NCI-H524 treated with DMSO at 0.1 percent for 48 hours (cell line): ENCODE measurements at places on chromosomes 3 and 15.

GRCh38 chr3:41601404-41601987 is 360.4 kb downstream of the ULK4 start:
- no peak for DNase-seq

- no peak for DNase-seq
Measured at GRCh38 chr15:77505556-77505955, 84.9 kb downstream of the HMG20A start.

DNA sequence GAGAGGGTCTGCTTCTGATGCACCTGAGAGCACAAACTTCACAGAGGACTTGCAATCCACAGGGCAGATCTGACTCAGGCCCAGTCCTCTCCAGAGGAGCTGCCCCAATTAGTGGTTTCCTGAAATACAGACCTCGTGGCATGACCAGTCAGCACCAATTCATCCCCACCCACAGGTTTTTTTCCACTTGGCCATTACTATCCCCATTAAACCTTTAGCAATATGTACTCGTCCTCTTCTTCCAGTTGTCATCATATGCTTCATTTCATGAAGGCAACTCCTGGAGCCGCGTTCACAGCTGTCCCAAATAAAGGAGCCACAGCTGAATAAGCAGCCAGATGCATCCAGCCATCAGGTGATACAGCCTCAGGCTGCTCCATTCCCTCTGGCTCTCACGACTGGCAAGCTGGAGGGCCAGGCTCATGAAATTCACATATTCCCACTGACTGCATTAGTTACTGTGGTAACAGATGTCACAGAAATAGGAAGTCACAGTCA is 163.1 kb downstream of the FMN1 start:
- no peak for DNase-seq

GRCh38 chr15:61421470-61421869 is 192.4 kb upstream of the RORA start:
- DNase-seq: no peak

DNA sequence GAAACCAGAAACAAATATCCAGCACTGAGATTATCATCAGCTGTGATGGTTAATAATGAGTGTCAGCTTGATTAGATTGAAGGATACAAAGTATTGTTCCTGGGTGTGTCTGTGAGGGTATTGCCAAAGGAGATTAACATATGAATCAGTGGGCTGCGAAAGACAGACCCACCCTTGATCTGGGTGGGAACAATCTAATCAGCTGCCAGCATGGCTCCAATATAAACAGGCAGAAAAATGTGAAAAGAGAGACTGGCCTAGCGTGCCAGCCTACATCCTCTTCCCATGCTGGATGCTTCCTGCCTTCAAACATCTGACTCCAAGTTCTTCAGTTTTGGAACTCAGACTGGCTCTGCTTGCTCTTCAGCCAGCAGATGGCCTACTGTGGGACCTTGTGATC is 869.5 kb downstream of the SI start:
- no peak for DNase-seq

DNA sequence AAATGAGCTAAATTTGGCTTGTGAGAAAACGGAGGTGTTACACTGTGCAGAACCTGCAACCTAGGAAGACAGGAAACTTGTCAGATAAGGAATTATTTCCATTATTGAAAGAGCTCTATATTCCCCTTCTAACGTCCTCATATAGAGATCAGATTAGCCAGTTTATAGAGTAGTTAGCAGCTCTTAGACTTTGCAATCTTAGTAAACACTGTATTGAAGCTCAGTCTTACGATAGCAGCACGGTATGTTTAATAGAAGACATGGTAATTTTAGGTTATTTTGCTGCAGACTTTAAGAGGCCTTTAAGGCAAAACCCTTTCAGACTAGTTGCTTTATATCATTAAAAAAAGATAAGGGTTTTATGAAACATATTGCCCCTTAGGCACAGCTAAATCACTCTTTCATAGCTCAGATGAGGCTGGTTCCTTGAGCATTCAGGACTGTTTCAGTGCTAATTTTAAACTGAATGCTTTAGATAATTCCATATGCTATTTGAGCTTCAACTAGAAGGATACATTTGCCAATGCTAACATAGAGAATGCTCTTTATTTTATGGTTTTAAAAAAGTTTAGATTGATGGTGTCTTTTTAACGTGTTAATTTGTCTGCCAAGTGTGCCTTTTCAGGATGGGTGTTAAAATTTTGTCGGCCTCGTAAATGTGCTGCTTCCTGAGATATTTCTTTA is 234.3 kb downstream of the PYDC2 start:
- no peak for DNase-seq

DNA sequence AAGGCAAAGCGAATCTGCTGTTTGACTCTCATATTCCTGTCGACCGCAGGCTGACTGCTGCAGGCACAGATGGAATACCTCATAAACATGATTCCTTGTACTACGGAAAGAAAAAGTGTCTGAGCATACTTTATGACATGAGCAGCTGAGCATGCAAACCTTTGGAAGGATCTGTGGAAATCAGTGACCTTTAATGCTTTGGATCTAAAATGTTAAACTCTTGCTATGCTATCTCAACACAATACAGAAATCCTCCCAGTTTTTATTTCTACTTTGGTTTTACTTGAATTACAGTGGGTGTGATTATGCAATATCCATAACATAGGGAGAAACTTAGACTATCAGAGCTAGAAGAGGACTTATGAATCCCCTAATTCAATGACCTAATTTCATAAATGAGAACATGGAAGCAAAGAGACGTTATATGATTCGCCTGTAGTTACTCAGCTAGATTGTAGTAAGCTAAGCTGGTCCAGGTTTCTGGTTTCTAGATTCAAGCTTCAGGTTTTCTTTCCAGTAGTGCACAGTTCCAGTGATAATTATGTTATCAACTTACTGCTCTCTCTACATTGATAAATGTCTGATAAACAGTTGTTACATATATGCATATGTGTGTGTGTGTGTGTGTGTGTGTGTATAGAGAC is 127.6 kb upstream of the GBE1 start:
- no peak for DNase-seq

DNA sequence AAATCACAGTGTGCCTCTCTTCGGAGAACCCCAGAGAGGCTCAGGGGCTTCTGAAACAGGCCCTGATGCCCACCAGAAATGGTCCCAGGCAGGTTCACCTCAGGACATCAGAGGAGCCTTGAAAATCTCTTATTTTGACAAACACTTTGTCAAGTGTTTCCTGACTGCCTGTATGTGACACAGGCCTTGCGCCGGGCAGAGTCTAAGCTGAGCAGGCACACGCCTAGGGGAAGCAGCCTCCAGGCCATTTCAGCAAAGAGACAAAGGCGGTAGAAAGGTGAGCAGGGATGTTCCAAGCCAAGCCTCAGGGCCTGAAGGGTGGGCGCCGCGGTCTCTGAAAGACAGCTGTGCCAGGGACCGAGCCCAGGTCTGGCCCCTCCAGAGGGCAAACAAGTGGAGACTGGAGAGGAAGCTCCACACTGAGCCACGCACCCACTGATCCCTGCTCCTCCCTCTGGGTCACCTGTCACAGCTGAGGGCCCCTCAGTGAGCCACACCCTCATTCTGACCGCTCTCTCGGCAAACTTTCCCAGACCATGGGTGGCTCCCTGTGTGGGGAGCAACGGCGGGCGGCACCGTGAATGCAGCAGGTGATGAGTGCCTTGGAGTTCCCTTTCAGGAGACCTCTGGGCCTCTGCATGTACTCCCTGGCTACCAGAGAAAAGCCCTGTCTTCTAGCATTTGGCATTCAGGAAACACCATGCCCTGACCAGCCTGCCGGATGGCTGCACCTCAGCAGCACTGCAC is 136.1 kb downstream of the ADAMTS17 start:
- DNase-seq: no peak

DNA sequence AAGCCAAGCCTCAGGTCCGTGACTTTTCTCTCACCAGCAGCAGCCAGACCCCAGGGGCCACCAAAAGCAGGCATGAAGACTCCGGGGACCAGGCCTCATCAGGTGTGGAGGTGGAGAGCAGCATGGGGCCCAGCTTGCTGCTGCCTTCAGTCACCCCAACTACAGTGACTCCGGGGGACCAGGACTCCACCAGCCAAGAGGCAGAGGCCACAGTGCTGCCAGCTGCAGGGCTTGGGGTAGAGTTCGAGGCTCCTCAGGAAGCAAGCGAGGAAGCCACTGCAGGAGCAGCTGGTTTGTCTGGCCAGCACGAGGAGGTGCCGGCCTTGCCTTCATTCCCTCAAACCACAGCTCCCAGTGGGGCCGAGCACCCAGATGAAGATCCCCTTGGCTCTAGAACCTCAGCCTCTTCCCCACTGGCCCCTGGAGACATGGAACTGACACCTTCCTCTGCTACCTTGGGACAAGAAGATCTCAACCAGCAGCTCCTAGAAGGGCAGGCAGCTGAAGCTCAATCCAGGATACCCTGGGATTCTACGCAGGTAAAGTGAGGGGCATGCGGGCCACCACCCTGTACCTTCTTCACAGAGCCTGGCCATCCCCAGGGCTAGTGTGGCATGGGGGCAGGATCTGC is 12.0 kb upstream of the ABTB1 start:
- DNase-seq: no peak

DNA sequence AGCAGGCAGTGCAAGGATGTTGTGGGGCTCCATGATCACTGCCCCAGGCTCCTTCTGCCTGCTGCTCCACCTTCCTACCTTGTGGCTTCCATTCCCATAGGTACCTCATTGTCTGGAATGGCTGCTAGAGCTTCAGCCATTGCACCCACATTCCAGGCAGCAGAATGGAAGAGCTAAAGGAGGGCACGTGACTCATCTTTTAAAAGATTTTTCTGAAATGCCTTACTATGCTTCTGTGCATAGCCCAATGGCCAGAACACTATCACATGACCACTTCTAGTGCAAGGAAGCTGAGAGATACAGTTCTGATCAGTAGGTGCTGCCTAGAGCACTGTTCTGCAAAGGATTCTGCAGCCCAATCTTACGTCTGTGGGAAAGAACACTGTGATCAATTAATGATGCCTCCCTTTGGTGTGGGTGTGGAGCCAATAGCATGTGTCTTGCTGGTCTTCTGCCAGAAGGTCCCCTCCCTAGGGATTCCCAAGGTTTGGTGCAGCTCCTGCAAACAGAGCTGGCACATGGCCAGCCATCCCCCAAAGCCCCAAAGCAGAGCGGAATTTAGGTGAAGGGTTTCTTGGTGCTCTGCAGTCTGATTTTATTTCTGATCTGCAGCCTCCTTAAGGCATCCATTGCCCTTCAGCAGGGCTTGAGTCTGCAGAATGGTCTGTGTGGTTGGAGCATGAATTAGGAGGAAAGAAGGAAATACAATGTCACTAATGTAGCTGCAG is 34.4 kb downstream of the SPSB4 start:
- no peak for DNase-seq

GRCh38 chr15:38930851-38931572 is 366.4 kb upstream of the RASGRP1 start:
- DNase-seq: no peak

DNA sequence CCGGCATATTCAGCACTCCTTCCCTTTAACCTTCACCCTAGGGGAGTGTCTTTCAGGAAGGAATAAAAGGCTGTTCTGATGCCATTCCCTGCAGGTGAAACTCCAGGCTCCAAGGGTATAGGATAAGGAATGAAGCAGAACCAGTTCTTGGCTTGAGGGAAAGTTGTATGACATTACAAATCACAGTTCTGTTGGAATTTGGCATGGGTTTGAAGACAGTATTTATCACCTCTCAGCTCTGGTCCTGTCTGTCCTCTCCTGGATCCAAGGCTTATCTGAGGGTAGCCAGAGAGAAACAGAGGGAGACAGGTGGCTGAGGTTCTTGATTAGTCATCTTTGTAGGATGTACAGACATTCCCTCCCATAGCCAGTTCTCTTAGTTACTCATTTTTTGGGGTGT is 37.1 kb downstream of the RAB11A start:
- no peak for DNase-seq

DNA sequence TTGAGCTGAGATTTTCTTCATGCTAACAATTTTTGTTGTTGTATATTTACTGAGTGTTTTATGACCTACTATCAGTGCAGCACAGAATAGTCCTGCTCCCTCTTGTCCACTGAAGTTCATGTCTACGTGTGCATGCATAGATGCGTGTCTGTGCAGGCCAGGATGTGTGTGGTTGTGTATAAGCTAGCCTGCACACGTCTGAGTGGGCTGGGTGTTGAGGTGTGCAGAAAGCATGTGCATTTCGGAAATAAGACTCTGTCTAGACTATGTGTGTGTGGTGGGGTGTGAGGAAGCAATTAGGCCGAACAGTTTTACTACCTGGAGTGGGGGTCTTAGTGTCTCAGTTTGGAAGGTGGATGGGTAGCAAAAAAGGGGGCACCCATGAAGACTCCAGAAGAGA is 39.2 kb downstream of the ATP2B2 start:
- DNase-seq: no peak

- DNase-seq: no peak
Measured at GRCh38 chr15:40439960-40440742, 602 bp upstream of the BAHD1 start.

DNA sequence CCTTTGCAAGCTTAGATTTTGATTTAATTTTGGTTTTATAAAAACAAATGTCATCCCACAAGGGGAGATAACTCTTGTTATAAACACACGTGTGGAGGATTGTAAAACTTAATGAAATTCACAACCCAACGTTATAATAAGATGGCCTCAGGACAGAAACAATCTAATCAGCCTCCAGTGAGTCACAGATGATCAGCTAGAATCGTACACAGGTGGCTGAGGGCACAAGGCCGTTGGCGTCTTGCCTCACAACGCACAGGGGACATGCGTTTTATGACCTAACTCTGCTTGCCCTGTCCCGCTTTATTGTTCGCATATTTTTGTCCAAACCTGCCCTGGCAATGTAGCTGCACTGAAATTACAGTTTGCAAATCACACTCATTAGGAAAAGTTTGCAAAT is 121.9 kb upstream of the PDZRN3 start:
- DNase-seq: no peak

DNA sequence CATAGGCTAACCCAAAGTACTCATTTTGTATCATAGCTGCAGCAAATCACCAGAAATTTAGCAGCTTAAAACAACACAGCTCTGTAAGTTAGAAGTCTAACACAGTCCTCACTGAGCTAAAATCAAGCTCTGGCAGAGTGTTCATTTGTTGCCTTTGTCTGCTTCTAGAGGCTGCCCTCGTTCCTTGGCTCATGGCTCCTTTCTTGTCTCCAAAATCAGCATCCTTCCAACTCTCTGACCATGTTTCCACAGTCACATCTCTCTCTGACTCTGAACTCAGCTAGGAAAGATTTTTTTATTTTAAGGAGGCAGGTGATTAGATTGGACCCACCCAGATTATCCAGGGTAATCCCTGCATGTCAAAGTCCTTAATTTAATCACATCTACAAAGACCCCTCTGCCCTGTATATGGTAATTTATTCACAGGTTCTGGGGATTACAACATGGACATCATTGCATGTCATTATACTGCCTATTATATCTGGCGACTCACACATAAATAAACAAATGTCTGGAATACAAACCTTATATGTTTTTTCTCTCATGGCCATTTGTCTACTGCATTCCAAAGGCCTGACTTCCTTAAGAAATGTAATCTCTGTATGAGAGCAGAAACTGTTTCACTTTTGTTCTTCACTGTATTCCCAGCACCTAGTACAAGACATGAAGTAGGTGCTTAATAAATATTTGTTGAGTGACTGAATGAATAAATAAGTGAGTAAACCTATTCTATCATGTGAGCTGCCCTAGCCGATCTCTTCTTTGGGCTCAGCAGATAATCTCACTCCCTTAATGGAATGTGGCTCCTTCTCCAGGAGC is 15.1 kb upstream of the UACA start:
- no peak for DNase-seq
